ENCODE measurements at places on chromosomes 3 and 15.

DNA sequence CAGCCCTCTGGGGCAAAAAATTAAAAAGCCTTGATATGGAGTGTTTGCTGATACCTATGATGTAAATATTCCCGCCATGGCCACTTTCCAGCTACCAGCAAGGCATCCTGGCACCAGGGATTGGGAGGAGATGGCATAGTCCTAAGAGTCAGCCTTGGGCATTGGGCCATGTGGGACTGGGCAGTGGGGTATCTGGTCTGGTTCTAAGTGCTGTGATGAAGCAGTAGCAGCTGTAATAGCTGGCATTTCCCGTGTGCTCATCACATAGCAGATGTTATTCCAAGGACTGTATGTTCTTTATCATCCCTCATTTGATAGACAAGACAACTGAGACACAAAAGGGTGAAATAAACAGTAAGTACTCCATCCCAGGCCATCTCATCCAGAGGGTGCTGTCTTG lies 6.9 kb upstream of the SACM1L start:
- DNase-seq = no peak

- DNase-seq = no peak
These were observed at the start of gene LRRC15 for GRCh38 chr3:194369522-194370279. TSS of gene LRRC15 (minus strand) at chr3:194369743. CDS start at chr3:194361043, 8,700 bp downstream.

- DNase-seq = no peak
These were observed 202.2 kb upstream of the ADAMTS9 start for GRCh38 chr3:64890006-64890405.

GRCh38 chr3:113623811-113624210 lies 72.6 kb downstream of the USF3 start:
- DNase-seq = no peak

- DNase-seq = no peak
These were observed 45.0 kb downstream of the KLF13 start for GRCh38 chr15:31371520-31372240.

GRCh38 chr3:14391033-14391432 lies 11.4 kb upstream of the SLC6A6 start:
- DNase-seq = no peak

- DNase-seq = no peak
These were observed 380.0 kb downstream of the PDCD6IP start for GRCh38 chr3:34178415-34178814.

DNA sequence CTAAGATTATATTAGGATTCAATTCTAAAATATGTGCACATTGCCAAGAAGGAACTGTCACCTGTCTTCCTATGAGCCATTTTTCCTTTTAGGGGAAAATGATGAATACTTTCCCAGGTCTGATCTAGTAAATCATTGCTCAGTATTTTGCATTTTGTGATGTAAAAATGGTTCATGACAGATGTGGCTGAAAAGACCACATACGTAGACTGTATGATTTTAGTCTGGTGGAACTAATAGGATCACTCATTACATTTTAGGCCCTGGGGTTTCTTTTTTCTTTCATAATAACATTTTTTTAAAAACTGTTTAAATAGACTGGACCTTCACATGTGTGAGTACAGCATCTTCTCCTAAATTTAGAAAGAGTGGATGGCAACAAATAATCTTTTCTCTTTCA lies 201.7 kb upstream of the MLF1 start:
- no peak for DNase-seq

- no peak for DNase-seq
These were observed 32.5 kb downstream of the MRPS25 start for GRCh38 chr3:15032650-15033049.

- DNase-seq = no peak
These were observed 984 bp upstream of the SMARCC1 start for GRCh38 chr3:47782446-47783308.

DNA sequence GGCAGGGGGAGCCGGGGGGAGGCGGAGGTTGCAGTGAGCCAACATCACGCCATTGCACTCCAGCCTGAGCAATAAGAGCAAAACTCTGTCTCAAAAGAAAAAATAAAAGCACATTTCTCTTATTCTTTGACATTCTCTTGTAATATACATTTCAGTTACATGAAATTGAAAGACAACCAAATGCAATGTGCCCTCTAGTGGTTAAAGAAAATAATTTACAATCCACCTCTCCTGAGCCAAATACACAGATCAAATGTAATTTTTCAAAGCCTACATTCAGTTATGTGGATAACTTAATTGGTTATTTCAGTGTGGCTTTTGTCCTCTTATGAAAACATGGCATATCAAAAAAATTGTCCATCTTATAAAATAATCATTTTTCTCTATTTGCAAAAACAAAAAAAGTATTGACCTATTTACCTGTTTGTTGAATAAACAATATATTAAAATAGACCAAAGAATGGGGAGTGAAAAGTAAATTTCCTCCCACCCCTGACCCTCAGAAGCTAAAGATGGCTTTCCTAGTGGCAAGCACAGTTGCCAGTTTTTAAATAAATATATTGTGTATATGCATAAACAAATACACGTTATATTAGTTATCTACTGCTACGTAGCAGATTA lies 14.2 kb upstream of the U2SURP start:
- DNase-seq = no peak

DNA sequence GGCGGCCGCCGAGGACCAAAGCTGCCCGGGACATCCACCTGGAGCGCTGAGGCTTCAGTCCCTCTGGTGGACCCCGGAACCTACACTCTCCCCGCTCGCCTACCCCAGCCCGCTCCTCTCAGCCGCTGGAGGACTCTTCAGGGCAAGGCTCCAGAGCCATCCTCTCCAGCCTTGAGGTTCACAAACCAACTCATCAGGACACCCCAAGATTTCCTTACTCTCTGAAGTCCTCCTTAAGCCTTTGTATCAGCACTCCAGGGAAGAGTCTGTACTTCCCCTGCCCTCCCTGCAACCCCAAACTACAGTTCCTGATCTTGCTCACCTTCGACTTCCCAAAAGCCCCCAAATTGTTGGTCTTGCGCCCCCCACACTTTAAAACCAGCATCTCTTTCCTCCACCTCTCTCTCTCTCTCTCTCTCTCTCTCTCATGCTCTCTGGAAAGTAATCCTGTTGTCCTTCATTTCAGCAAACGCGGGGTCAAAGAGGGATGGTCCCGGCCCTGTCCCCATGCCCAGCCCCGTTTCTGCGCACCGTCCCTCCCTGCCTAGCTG lies 438 bp downstream of the THBS1 start:
- no peak for DNase-seq

DNA sequence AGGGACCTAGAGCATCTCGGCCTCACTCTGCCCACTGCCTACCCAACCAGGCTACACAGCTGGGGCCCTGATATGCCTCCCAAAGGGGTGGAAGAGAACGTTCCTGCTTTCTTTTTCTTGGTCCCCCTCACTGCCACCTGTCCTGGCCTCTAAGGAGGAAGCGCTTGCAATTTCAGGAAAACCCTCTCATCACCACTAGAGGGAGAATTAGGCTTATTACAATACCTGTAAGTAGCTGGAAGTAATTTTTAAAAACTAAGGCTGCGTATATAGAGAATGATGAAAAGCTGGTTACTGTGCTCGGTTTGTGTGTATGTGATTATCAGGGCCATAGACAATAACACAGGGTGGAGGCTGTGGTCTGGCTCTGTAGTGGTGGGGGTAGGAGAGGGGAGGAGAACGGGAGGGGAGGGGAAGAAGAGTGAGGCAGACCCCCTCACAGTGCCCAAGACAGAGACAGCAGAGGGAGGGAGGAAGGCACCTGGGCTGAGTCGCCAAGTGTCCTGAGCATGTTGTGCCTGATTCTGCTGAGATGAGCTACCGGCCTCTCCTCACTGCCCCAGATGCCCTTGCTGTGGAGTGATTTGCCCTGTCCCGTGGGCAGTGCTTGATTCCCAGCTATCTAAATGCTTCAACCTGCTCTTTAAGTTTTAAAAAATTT lies 3.3 kb downstream of the GABRG3 start:
- no peak for DNase-seq

GRCh38 chr3:187020376-187020775 lies 90.0 kb downstream of the ST6GAL1 start:
- DNase-seq = no peak

- no peak for DNase-seq
These were observed 245.7 kb downstream of the FAM43A start for GRCh38 chr3:194931347-194931746.

GRCh38 chr15:100707229-100707628 lies 104.8 kb downstream of the ASB7 start:
- DNase-seq = no peak

DNA sequence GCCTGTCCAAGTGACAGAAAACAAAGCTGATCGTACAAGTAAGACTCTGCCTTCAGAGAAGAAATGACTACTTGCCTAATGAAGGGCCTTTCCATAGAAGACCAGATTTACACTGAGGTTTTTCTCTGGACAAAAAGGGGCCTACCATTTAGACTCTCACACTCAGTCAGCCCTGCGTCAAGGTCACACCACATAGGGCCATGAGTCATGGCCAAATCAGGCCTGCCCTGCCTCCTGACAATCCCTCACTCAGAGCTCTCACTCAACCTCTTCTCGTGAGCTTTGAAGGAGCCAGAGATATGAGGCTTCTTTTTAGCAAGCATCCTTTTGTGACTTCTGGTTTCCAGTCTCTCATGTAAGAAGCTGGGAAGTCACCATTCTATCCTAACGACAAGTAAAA lies 68.1 kb upstream of the NMNAT3 start:
- DNase-seq = no peak

- no peak for DNase-seq
These were observed 97.7 kb upstream of the TBC1D5 start for GRCh38 chr3:17840126-17840525.

GRCh38 chr3:156323466-156323865 lies 203.1 kb downstream of the KCNAB1 start:
- no peak for DNase-seq

DNA sequence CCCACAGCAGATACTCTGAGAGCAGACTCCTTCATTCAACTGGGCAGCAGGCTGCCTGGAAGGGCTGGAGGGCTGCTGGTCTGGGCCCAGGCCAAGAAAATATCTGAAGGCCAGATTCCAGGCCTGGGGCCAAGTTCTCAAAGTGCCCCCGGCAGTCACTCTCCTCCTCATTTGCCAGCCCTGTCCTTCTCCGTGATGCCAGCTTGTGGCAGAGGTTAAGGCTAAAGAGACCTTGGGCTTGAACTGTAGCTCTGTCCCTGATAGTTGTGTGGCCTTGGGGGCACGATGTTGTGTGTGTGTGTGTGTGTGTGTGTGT lies 39.0 kb downstream of the FAM3D start:
- DNase-seq = no peak

DNA sequence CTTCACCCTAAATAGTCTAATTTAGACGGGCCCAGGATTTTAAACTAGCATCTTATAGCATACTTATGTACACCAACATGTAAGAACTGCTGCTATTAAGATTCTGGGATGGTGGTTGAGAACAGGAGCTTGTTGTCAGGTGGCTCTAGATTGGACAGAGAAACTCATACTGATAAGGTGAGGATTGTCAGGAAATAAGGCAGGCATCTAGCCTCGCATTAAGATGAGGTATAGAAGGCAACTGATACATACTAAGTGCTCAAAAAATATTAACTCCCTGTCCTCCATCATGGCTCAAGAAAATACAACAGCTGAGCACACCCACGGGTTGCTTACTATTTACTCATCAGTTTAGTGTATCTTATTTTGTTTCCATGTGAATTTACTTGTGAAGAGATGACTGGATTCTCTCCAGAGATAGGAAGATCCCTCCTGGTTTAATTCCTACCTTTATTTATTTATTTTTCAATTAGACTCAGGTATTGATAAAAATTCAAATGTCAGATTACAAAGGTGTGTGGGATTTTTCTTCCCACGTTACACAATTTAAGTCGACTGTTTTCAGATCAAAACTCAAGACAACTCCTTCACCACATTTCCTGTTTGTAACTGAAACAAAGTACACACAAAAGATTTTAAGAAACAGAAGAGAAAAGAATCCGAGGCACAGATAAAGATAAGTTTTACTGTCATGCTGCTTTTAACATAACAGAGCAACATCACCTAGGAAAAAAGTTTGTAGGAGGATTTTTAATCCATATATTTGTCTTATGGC lies at the start of gene TRAT1:
Gene TRAT1, plus strand, starts transcription at position 664 of the 775 bp plus-strand sequence. CDS start 142 bp downstream, outside the sequence.
- no peak for DNase-seq

DNA sequence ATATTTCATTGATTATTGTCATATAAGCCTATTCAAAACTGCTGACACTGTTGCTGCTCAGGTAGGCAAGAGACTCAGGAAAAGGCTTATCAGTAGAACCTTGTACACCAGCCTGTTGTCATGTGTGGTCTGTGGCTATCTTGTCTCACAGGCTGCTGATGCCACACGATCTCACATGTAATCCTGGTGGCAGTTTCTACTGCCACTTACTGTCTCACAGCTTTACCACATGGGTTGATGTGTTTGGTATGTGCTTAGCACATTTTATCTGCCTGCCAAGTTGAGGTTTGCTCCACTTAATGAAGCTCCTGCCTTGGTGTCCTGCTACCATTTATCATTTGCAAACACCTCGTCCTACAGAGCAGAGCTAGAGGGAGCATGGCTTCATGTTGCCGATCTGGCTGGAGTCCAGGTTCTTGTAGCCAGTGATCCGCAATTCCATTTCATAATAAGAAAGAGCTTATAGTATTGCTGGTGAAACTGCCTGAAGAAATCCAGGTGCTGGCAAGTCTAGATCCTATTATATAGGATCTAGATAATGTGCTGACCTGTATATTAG lies 637.9 kb downstream of the NLGN1 start:
- no peak for DNase-seq

- DNase-seq = no peak
These were observed 178.8 kb downstream of the MBNL1 start for GRCh38 chr3:152447511-152447910.

- DNase-seq = no peak
These were observed 116.1 kb downstream of the PCCB start for GRCh38 chr3:136366289-136366688.

- DNase-seq = no peak
These were observed at the start of gene LOXL1 for GRCh38 chr15:73926219-73927002. TSS of gene LOXL1 (plus strand) at chr15:73926462. CDS start at chr15:73926784, 322 bp downstream.

DNA sequence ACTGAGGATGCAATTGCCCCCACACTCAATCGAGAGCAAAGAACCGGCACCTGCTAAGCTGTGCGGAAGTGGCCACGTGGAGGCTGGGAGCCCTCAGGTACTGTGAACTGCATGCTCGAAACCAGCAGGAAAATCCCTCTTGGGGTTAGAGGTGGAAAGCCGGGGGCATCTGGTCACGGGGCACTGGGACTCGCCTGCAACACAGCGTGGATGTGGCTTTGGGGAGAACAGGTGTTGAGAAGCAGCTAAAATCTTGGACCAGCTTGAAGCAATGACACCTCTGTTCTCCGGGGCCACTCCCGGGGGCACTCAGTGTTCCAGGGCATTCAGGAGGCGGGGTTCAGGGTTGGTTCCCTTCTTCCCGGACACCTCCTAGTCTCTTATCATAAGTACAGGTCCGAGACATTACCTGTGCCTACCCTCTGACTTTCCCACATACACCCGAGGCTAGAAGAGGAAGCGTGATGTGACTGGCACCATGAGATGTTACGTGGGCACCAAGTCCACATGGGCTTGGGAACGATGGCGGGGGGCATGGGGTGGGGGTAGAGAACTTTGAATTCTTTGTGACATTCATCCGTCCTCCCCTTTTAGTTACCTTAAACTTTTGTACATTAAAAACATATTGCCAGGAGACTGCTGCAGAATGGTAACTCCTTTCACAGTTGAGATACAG lies 172.0 kb downstream of the ADAMTS17 start:
- no peak for DNase-seq
